Spleen (tissue), 13 donors: ENCODE measurements at places on chromosomes 4 and X. TPM values are rescaled to one million over a fixed set of nuclear protein-coding genes. Genes with fewer than 3 reads are reported as not detected.

The EXOC1L gene
- total RNA-seq, result not detected

- H3K27ac ChIP-seq, result no peak overlapping the region
- H3K27me3 ChIP-seq, result no peaks in the 10 kb centered on the region
- H3K4me1 ChIP-seq, result peaks cover 5% of the 10 kb centered on the region
- DNase-seq, result no peak
- no peaks in the 10 kb centered on the region for H3K36me3 ChIP-seq
These were observed 91.7 kb upstream of the PHOX2B start for GRCh38 chr4:41839916-41840854.

DNA sequence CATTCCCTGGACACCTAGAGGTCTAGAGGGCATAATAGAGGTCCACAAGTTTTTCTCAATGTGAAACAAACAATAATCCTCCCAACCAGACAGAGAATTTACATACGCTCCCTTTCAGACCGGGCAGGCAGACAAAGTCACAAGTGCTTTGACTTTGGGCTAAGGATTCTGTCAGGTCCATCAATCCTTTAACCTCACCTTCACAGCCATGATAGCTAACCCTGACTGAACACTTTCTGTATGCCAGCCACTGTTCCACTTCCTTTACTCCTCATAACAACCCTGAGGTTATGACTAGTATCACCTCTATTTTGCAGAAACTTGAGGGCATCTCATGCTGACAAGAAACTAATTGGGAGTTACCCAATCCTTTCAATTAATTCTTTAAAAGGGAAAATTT lies 118.8 kb upstream of the AFF2 start:
- H3K27me3 ChIP-seq, result no peaks in the 10 kb centered on the region
- H3K36me3 ChIP-seq, result no peaks in the 10 kb centered on the region
- no peak for DNase-seq
- peak overlapping the region; percentile 81 for H3K27ac ChIP-seq
- H3K4me3 ChIP-seq, result peak overlapping the region; percentile 60

The KLHL13 gene
- total RNA-seq, result 1.9 TPM

The MAGEE2 gene
- total RNA-seq, result not detected

DNA sequence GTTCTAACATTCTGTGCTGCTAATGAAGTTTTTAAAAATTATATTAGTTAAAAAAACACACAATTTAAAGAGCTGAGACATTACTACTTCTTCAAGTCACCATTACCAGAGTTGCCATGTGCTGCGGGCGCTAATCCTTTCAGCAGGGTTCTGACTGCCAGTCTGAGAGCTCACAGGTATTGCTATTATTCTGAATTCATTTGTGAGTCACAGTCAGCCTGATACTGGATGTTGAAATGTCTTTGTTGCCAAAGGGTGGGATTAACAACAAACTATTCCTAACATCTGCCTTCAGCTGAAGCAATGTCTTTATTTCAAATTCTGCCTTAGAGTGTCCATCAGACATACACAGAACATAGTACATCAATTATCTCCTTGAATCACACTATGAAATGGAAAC lies 197.1 kb upstream of the FGF13 start:
- DNase-seq, result no peak
- no peak overlapping the region for H3K4me3 ChIP-seq
- no peaks in the 10 kb centered on the region for H3K36me3 ChIP-seq

DNA sequence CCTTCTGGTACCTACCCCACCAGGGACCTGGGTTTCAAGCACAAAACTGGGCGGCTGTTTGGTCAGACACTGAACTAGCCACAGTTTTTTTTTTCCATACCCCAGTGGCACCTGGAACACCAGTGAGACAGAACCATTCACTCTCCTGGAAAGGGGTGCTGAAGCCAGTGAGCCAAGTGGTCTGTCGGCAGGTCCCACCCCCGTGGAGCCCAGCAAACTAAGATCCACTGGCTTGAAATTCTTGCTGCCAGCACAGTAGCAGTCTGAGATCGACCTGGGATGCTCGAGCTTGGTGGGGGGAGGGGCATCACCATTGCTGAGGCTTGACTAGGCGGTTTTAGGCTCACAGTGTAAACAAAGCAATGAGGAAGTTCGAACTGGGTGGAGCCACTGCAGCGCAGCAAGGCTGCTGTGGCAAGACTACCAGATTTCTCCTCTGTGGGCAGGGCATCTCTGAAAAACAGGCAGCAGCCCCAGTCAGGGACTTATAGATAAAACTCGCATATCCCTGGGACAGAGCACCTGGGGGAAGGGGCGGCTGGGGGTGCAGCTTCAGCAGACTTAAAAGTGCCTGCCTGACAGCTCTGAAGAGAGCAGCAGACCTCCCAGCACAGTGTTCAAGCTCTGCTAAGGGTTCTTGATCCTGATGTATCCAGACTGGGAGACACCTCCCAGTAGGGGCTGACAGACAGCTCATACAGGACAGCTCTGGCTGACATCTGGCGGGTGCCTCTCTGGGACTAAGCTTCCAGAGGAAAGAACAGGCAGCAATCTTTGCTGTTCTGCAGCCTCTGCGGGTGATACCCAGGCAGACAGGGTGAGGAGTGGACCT lies 223.0 kb downstream of the COX18 start:
- no peak overlapping the region for H3K27ac ChIP-seq
- DNase-seq, result peak; percentile 37
- H3K27me3 ChIP-seq, result no peaks in the 10 kb centered on the region
- H3K4me3 ChIP-seq, result no peak overlapping the region
- H3K4me1 ChIP-seq, result no peaks in the 10 kb centered on the region
- no peaks in the 10 kb centered on the region for H3K36me3 ChIP-seq

The TBX22 gene
- not detected for total RNA-seq

DNA sequence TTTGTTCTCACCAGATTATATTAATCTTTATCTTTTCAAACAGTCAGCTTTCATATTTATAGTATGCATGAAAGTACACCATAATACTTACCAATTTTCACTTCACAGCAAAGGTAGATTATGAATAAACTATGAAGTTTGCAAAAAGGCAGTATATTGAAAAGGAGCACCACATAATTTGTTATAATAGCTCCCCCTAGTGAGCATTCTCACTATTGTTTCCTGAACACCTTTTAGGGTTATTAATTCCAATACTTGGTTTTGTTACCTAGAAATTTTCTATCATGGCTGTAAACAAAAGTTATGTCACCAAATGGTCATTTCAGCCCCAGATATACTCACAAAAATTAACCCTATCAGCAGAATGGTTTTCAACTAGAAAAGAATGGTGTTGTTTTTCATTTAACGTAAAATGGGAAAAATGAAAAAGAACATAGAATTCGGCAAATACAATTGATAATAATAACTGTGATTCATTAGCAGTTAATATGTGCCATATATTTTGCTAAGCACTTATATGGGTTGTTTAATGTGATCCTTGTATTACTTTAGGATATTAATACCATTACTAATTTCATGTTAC lies 30.2 kb upstream of the NKX6-1 start:
- no peaks in the 10 kb centered on the region for H3K4me1 ChIP-seq
- no peaks in the 10 kb centered on the region for H3K27me3 ChIP-seq
- no peak for DNase-seq
- H3K4me3 ChIP-seq, result no peak overlapping the region
- no peaks in the 10 kb centered on the region for H3K36me3 ChIP-seq
- no peak overlapping the region for H3K27ac ChIP-seq

GRCh38 chrX:22139822-22140221 lies 107.7 kb downstream of the PHEX start:
- no peak overlapping the region for H3K4me3 ChIP-seq
- DNase-seq, result no peak
- H3K36me3 ChIP-seq, result no peaks in the 10 kb centered on the region
- H3K4me1 ChIP-seq, result no peaks in the 10 kb centered on the region
- H3K27me3 ChIP-seq, result no peaks in the 10 kb centered on the region
- no peak overlapping the region for H3K27ac ChIP-seq

DNA sequence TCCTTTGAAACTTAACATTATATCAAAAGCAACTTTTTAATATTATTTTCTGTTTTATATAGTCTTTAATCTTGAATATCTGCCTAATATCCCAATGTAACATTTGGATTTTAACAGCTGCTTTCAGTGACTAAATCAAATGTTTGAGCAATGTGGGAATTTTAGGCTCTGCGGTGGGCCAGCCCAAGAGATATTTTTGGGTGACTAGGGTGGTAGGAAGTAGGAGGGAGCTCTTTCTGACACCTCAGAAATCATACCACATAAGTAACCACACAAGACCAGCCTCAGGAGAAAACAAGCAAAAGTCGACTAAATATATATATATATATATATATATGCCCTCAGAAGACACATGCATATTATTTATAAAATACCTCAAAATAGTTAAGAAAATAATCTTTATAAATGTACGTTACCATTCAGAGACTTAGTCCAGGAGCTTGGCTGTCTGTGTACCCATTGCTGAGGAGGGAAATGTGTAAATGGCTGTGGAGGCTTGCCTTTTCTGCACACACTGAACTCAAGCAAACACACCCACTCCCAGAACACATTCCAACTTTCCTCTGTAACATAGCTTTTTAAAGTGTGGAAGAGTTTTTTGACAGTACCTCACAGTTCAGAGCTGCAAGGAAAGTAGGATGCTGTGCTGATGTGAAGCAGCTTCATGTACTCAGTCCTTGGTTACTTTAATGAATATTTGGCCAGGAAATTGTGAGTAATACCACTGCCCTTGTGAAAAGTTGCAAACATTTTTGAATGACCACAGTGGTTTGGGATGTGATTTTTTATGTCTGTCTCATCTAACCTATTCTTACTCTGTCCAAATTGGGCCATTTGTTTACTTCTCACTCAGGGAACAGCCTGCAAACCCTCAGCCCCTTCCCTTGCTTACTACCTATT lies at the start of gene RTL3:
Gene RTL3, minus strand, starts transcription at position 484 of the 900 bp plus-strand sequence. CDS start 908 bp downstream, outside the sequence.
- H3K27ac ChIP-seq, result no peak within 1 kb of the TSS
- H3K27me3 ChIP-seq, result no peaks in the 10 kb centered on the region
- no peaks in the 10 kb centered on the region for H3K4me1 ChIP-seq
- no peaks in the 10 kb centered on the region for H3K36me3 ChIP-seq
- H3K4me3 ChIP-seq, result no peak within 1 kb of the TSS

- H3K27me3 ChIP-seq, result no peaks in the 10 kb centered on the region
- H3K27ac ChIP-seq, result no peak overlapping the region
- H3K4me3 ChIP-seq, result no peak overlapping the region
- no peak for DNase-seq
- no peaks in the 10 kb centered on the region for H3K4me1 ChIP-seq
These were observed 269.3 kb downstream of the PCDH7 start for GRCh38 chr4:30989508-30989907.

GRCh38 chr4:2320152-2320551 lies 58.2 kb upstream of the MXD4 start:
- no peak overlapping the region for H3K4me3 ChIP-seq
- no peak overlapping the region for H3K27ac ChIP-seq

DNA sequence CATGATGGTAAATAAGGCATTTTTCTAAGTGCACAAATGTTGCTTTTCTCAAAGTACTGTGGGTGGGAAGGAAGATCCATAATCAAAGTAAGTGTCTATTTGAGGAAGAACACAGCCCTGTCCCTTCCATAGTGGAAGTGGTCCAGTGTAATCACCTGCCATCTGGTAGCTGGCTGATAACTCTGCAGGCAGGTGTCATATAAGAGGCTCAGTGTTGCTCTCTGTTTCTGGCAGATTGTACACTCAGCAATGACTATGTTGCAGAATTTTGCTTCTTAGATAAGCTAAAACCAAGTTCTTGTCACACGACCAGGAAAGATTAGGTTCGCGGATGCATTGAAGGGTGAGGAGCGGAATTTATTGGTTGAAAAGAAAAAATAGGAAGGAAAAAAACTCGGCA lies 20.9 kb downstream of the SAGE1 start:
- H3K36me3 ChIP-seq, result no peaks in the 10 kb centered on the region
- no peaks in the 10 kb centered on the region for H3K4me1 ChIP-seq
- H3K27ac ChIP-seq, result no peak overlapping the region
- DNase-seq, result no peak
- no peak overlapping the region for H3K4me3 ChIP-seq

The AMBN gene
- not detected for total RNA-seq

The ADH1B gene
- 180 TPM for total RNA-seq

DNA sequence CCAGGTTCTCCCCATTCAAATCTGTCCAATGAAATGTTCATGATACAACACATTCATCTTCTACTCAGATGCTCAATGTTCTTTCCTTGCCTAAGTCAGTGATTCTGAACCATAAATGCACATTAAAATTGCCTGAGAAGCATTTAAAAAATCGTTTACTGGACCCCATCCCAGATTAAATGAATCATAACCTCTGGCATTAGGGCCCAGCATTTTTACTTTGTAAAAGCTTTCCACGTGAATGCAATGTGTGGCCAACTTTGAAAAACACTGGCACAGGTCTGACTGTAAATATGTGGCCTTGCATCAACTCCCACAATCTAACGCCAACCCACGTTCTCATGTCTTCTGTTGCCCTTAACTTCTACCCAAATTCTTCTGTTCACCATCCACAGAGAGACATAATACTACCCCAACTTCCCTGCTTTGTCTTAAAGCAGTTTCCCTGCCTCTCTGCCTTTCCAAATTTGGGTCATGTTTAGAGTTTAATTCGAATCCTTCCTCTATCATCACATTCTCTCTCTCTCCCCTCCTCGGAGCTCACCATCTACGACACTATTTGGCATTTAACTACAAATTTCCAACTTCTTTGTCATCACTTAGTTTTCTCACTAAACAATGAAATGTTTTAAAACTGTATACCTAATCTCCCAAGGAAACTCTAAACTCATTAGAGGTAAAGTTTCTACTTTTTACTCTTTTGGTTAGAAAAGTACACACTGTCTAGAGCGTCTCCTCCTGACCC lies 78.7 kb downstream of the PRKG2 start:
- H3K4me1 ChIP-seq, result no peaks in the 10 kb centered on the region
- H3K4me3 ChIP-seq, result no peak overlapping the region
- H3K27me3 ChIP-seq, result no peaks in the 10 kb centered on the region
- no peak for DNase-seq
